Stimulated activated CD8-positive, alpha-beta memory T cell treated with anti-CD3 and anti-CD28 coated beads, Interleukin-7, amount 100 ng/mL, for 4 hours (primary cell): ENCODE measurements at places on chromosomes 3 and 15.

- DNase-seq, result no peak
Measured at GRCh38 chr3:192299921-192300320, 427.4 kb downstream of the FGF12 start.

DNA sequence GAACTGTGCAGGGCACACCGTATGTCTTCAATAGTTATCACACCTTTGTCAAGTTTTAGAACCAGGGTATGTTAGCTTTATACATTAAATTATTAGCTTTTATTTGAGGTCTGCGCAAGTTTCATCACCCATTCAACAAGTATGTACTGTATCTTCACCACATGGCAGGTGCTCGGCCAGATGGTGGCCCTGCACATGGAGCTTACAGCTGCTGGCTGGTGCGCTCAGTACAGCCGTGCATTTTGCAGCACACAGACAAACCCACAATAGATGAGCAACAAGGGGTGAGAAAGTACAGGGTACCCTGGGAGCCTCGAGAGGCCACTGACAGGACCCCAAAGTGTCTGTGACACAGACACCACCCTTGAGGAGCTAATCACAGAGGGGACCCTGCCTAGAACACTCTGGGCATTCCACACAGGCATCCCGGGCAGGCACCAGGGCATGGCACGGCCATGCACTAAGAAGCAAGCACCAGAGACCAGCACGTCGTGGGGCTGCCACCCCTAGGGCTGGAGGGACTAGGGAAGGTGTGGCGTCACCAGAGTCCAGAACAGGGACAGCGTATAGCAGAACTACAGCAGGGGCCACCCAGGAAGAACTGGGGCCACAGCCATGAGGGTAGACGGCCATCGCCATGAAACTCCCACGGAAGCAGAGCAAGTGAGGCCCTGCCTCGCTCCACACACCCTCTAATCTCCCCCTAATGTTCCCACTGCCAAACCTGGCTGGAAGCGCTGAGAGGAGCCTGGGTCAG lies 27.4 kb downstream of the ZXDC start:
- DNase-seq, result no peak

DNA sequence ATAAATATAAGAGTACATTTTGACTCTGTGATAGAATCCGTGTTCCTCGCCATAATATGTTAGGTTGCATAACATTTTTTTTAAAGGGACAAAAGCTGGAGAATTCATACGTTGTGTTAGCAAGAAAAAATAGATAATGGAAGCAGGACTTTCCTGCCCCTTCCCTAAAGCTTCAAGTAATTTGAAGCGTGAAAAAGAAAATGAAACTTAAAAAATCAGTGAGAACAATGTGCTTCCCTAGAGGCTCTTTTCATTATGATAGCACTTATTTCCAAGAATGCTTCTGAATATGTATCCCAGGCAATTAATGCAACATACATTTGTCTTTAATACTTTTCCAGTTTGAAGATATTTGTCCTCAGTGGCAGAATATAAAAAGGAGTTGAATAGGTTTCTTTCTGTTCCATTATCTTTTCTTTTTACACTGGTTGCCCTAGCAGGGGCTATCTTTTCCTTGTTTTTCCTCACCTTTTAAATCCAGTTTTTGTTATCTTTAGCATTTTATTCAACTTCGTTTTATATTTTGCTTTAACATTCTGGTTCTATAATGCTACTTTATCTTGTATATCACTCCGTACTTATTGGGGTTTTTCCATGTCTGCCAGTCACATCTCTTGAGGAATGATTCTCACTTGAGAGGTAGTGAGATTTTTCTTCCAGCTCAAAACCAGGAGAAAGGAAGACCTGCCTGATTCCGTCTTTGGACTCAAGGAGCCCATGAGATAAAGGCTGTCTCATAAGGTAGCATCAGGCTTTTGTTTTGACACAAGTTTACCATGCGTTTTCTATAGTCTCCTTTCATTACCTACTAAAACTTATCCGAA lies 113.8 kb downstream of the MBNL1 start:
- no peak for DNase-seq

- DNase-seq, result no peak
Measured at GRCh38 chr3:171457607-171458061, 2.6 kb downstream of the TNIK start.

DNA sequence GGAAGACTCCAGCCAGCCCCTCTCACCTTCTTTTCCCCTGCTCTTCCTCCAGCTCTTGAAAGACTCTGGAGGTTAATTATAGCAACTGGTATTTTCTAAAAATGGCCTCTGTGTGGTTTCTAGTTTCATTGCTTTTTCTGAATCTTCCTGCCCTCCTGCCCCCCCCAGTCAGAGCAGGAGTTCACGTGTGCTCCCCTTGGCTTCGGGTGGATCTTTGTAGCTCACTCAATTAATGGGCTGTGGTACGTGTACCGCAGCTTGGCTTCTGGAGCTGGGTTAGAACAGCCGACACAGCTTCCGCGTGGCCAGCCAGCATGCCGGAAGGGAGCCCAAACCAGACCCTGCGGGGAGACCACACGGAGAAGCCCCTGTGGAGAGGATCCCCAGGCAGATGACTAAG lies 31.5 kb downstream of the TM2D3 start:
- no peak for DNase-seq

GRCh38 chr3:74605437-74605836 lies 9.0 kb downstream of the CNTN3 start:
- no peak for DNase-seq

GRCh38 chr3:15845475-15845874 lies 47.7 kb upstream of the ANKRD28 start:
- DNase-seq, result no peak

DNA sequence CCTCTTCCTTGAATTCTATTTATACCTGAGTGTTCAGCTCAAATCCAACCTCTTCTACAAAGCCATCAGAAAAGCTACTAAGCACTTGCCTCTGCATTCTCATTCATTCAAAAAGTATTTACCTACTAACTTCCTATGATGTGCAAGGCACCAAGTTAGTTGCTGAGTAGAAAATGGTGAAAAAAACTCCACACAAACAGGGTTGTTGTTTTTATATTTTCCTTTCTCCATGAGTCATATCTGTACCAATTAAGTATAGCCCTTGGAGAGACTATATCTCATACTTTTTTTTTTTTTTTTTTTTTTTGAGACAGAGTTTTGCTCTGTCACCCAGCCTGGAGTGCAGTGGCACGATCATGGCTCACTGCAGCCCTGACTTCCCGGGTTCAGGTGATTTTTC lies 67.7 kb downstream of the IGF2BP2 start:
- no peak for DNase-seq

- DNase-seq, result no peak
Measured at GRCh38 chr3:19744047-19744446, 190.0 kb downstream of the EFHB start.

DNA sequence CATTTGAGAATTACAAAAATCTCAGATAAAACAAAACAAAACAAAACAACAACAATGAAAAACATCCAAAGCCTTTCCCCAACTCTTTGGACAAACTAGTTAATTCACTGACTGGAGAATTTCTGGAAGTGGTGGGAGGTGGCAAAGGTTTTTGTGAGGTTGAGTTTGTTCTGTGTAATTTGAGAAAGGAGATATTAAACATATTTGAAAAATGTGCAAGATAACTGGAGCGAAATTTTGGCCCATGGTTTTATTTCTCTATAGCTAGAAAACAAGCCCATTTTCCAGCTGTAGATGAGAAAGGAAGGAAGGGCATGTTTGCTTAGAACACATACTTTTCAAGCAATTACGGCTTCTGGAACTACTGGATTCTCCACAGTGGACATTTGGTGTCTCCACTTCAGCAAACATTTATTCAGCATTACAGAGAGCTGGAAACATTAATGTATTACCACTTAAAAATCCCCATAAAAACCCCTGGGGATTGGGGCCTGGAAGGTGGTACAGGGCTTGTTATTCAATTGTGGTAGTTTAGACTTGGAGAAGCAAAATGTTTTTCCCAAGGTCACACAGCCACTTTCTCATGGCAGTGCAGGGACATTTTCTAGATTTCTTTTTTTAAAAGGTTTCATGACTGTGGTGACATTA lies 135.8 kb downstream of the THSD4 start:
- DNase-seq, result no peak

- DNase-seq, result no peak
Measured at GRCh38 chr3:81500039-81500438, 261.4 kb downstream of the GBE1 start.

GRCh38 chr3:81894598-81894997 lies 133.2 kb upstream of the GBE1 start:
- DNase-seq, result no peak

GRCh38 chr3:126728680-126729079 lies 24.6 kb downstream of the CHCHD6 start:
- no peak for DNase-seq

DNA sequence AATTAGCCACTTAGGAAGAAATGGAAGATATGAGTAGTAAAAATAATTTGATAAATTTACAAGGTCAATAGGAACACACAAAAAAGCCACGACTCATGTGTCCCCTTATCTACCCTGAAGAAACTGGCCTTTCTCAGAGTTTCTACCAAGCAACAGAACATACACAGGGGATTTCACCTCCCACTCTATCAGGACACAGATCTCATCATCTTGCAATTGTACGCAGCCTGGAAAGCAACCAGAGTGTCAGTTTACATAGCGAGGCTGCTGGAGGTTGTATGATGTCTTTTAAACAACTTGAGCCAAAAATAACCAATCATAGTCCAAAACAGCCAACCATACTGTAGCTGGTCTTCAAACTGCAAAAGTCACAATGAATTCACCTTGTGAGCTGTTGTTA lies 19.7 kb upstream of the LMOD3 start:
- no peak for DNase-seq

- no peak for DNase-seq
Measured at GRCh38 chr15:28888900-28889299, 3.1 kb downstream of the APBA2 start.

GRCh38 chr3:27422617-27423016 lies 53.4 kb upstream of the NEK10 start:
- no peak for DNase-seq

GRCh38 chr15:68822818-68823217 lies 2.1 kb upstream of the ANP32A start:
- DNase-seq, result no peak

GRCh38 chr3:155934230-155934629 lies 63.8 kb downstream of the GMPS start:
- no peak for DNase-seq

GRCh38 chr3:42610976-42611375 lies 10.5 kb downstream of the NKTR start:
- DNase-seq, result no peak

DNA sequence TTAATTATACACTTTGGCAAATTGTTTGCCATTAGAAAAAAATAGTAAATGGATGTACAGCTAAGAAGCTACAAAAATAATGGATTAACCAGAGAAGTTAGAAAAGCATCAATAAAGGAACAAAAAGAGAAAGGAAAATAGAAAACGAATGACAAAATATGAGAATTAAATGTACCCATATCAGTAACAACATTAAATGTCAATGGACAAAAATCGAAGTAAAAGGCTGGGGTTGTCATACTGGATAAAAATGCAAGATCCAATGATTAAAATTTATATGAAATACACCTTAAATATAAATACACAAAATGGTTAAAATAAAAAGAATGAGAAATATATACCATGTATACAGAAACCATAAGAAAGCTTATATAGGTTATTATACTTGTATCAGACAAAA lies 470.6 kb downstream of the OCA2 start:
- DNase-seq, result no peak

- no peak for DNase-seq
Measured at GRCh38 chr3:11566916-11567315, 76.8 kb downstream of the VGLL4 start.

- no peak for DNase-seq
Measured at GRCh38 chr3:136657526-136657925, 94.7 kb downstream of the STAG1 start.

DNA sequence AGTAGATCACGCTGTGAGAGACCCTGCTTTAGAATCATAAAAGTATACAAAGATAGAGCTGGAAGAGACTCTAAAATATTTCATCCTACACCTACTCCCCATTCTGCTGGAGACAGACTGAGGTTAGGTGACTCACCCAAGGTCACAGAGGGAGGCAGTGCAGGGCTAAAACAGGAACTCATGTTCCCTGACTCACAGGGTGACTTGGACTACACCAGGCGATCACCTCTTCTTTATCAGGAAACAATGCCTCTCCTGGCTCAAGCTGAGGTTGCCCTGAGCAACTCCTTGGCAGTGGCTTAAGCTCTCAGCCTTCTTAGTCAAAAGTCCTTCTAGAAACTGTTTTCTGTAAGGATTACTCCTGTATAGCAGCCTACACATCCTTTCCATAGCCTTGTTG lies 26.4 kb upstream of the TNFAIP8L3 start:
- no peak for DNase-seq
